Foreskin melanocyte (primary cell): ENCODE measurements at places on chromosomes 16 and 17.

- DNase-seq: no peak
Observed at GRCh38 chr17:419073-419735, 66.6 kb upstream of the RPH3AL start.

DNA sequence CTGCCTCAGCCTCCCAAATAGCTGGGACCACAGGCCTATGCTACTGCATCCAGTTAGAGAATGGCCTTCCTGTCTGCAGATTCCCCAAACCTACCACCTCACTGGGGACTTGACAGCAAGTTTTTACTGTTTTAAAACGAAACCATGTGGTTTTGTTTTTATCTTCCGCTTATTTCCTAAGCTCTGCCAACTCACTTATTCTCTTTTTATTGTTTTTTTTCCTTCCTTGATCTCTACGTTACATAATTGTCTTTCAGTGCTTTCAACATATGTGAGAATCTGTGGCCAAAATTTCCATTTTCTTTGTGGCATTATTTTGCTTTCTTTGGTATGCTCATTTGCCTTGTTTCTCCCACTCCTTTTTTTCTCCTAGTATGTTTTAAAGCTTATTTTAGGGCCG lies 14.6 kb upstream of the SLC38A7 start:
- DNase-seq: no peak

- peak; percentile 89 for DNase-seq
Observed at GRCh38 chr17:73759734-73760438, 115.6 kb upstream of the SDK2 start.

GRCh38 chr16:74071996-74072535 lies 224.5 kb upstream of the PSMD7 start:
- no peak for DNase-seq

GRCh38 chr17:80877729-80878303 lies 113.8 kb upstream of the CHMP6 start:
- no peak for DNase-seq

GRCh38 chr16:58088091-58088490 lies 41.1 kb downstream of the CFAP20 start:
- no peak for DNase-seq

DNA sequence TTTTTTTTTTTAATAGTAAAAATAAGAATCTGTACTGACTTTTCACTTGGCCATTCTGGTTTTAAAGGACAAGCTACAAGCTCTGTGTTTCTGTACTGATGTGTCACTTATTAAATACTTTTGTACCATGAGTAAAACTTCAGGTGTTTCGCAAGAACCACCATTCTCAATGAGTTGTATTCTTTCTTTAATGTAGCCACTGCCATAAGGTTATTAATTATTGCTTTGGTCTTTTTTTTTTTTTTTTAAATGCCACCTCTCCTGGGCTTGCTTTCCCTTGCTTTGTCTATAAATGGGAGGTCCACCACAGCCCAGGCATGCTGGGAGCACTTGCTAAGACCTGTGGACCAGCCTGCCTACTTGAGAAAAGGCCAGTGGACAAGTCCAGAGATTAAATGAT lies 8.4 kb downstream of the ARL2BP start:
- DNase-seq: no peak

DNA sequence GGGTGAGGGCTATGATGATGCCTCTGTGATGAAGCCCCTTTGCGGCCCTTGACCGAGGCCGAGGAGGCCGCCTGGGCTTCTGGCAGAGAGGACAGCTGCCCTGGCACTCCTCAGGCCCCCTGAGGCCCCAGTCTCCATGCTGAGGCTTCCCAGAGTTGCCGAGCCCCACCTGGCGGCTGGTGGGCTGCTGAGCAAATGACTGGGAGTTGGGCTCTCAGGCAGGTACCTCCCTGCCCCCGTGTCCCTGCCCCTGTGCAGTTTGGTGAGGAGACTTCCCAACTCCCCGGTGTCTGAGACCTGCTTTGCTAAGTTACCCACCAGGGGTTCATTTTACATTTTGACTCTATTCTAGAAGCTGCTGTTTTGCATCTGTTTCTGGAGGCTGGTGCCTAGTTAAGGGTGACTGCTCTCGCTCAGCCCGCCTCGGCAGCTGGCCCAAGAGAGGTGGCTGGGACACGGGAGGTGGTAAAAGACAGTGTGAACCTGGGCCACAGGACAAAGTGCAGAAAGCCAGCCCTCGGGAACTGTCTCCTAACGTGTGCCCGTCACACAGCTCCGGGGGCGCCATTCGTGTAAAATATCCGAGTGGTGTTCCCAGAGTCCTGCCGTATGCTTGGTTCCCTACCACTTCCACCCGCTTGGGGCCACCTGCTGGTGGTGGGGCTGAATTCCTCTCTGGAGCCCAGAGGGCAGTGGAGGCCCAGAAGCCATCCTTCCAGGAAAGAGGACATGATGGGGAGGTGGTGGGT lies 134.5 kb downstream of the RAB11FIP4 start:
- DNase-seq: no peak
